ENCODE measurements at places on chromosomes 5 and 9.

DNA sequence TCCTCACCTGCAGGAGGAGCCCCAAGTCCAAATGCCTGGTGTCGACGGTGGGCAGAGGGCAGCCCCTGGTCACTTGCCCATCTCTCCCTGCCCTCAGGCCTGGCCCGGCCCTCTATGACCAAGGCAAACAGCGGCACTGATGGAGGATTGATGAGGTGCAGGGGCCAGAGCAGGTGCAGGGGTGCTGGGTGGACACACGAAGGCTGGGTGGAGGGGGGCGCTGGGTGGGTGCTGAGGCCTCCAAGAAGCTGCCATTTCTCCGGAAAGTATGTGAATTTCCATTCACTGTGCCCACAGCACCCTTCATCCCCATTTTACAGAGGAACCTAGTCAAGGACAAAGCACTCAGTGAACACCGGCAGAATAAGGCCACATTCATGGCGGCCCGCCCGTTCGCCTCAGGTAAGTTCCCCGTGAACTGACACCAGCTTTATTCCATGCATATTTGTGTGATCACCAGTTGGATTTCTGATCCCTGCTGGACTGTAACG lies 143.8 kb upstream of the PPP1R26 start:
- no peak for DNase-seq
- peaks cover 64% of the 10 kb centered on the region for H3K27me3 ChIP-seq
- H3K36me3 ChIP-seq: no peaks in the 10 kb centered on the region
- no peaks in the 10 kb centered on the region for H3K4me1 ChIP-seq
- no peak overlapping the region for H3K4me3 ChIP-seq

DNA sequence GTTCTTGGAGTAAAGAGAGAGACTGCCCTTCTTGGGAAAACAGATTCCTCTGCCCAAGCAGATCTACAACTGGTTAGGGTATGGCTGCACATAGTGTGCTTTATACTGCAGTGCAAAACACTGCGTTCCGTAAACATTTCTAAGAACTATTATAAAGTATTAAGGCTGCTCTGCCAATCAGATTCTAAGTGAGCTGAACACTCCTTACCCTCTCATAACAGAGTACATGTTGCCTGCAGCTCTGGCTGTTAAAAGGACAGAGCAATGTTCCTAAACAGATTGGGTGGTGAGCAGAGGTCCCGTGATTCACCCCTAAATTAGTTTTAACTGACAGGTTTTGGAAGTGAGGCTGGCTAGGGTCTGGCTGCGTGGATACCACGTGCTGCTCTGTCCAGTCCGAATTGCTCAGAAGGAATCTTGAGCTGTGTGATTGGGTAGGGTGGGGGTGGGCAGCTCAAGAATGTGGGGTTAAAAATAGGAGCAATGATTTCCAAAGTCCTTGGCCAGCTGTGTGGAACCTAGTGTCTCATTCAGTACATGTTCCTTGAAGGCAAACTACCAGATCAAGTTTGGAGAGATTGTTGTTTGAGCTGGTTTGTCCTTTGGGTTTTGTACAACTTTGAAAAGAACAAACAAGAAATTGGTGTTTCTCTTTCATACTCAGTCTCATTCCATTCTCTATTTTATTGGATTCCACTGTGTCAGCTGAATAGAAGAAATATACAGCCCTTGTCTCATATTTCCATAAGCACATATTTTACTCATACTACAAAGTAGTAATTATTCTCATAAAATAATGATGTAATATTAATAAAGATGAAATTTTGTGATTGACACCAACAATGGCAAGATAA lies 497.6 kb upstream of the CD180 start:
- DNase-seq: no peak
- no peaks in the 10 kb centered on the region for H3K27me3 ChIP-seq
- no peak overlapping the region for H3K4me3 ChIP-seq
- H3K27ac ChIP-seq: no peak overlapping the region

- no peak for DNase-seq
- H3K27ac ChIP-seq: no peak overlapping the region
- H3K4me3 ChIP-seq: no peak overlapping the region
- H3K36me3 ChIP-seq: no peaks in the 10 kb centered on the region
Observed at GRCh38 chr9:29068461-29068860, 1495.2 kb upstream of the C9orf72 start.

GRCh38 chr5:177294632-177295031 lies 8.9 kb downstream of the RAB24 start:
- H3K4me3 ChIP-seq: no peak overlapping the region
- DNase-seq: no peak
- H3K36me3 ChIP-seq: no peaks in the 10 kb centered on the region
- H3K4me1 ChIP-seq: peaks cover 53% of the 10 kb centered on the region

- no peak overlapping the region for H3K4me3 ChIP-seq
- H3K36me3 ChIP-seq: no peaks in the 10 kb centered on the region
- no peak for DNase-seq
- no peaks in the 10 kb centered on the region for H3K27me3 ChIP-seq
- no peak overlapping the region for H3K27ac ChIP-seq
- H3K4me1 ChIP-seq: peaks cover 22% of the 10 kb centered on the region
Observed at GRCh38 chr5:157915638-157916037, 56.7 kb upstream of the CLINT1 start.

DNA sequence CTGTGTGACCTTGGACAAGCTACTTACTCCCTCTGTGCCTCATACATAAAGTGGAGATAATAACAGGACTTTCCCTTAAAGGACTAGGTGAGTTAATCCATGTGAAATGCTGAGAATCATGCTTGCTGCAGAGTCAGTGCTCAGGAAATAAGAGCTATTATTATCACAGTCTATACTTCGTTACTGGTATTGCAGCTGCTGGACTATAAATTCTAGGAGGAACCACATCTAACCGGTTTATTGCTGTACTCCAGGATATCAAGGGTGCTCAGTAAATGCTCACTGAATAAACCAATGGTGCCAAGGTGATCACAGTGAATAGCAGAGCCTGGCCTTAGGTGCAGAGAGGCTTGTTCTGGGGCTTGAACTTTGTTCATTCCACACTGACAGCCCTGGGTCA lies 69.3 kb downstream of the HSPA4 start:
- no peak for DNase-seq
- no peak overlapping the region for H3K27ac ChIP-seq
- no peaks in the 10 kb centered on the region for H3K36me3 ChIP-seq
- H3K4me3 ChIP-seq: no peak overlapping the region
- no peaks in the 10 kb centered on the region for H3K27me3 ChIP-seq

DNA sequence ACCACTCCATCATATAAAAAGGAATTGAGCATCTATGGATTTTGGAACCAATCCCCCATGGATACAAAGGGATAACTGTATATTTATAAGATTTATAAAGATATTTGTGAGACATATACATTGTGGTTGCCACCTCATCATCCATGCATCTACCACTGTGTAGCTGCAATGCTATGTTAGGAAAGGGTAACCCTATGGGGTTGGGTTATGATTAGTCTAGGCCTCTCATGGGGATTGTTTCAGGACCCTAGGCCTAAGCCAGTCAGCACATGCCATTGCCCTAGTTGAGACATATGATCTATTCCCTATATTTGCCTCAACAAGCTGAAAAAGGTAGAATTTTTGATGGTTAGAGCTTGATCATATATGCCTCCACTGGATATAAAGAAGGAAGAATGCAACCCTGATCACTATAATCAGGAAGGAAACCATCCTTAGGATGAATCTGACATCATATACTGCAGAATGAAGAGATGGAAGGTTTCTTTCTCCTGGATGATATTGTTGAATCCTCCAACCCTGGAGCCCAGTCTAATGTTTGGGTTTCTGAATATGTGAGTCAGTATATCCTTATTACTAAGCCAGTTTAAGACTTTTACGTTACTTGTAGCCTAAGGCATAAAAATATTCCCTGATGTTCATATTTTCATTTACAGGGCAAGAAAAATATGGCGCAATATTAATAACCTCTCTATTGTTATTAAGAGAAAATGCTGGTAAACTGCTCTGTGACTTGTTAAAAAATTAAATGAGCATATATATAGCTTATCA lies 94.2 kb downstream of the ADAMTS19 start:
- no peak overlapping the region for H3K27ac ChIP-seq
- no peak for DNase-seq
- H3K4me1 ChIP-seq: no peaks in the 10 kb centered on the region
- H3K4me3 ChIP-seq: no peak overlapping the region
- no peaks in the 10 kb centered on the region for H3K36me3 ChIP-seq
- H3K27me3 ChIP-seq: no peaks in the 10 kb centered on the region

DNA sequence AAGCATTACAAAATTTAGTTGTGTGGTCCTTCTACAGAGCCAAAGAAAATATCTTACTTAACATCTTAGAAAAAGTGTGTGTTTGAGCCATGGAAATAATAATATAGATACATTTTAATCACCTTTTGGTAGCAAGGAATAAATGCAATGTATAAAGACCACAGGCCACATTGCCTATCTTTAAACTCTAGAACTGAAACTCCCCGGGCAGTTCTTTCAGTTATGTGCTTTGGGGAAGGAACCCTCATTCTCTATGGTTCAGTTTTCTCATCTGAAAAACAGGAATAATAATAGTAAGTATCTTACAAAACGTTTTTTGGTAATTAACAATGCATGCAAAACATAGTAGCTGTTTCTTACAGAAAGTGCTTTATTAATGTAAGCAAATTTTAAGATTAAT lies 67.8 kb upstream of the GABRB2 start:
- no peak overlapping the region for H3K27ac ChIP-seq
- H3K4me1 ChIP-seq: peaks cover 5% of the 10 kb centered on the region
- peak; percentile 21 for DNase-seq
- no peaks in the 10 kb centered on the region for H3K36me3 ChIP-seq
- no peaks in the 10 kb centered on the region for H3K27me3 ChIP-seq

DNA sequence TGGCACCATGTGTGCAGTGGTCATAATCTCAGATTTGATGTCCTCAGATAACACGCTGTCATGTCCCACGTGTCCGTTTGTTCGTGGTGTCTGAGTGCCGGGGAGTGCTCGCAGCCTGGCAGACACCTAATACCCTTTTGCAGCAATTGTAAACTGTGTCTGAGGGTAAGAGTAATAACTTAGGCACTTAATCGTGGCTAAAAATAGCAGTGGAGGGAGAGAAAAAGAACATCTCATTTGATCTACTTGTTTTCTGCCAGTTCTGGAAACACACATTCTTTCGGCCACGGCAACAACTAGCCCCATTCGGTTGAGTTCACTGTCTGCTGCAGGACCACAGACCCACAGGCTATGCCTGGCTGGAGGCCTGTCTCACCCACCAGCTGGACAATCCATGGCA lies 16.5 kb downstream of the ADCY2 start:
- no peak overlapping the region for H3K27ac ChIP-seq
- DNase-seq: no peak
- H3K27me3 ChIP-seq: no peaks in the 10 kb centered on the region
- no peaks in the 10 kb centered on the region for H3K36me3 ChIP-seq
- no peaks in the 10 kb centered on the region for H3K4me1 ChIP-seq

DNA sequence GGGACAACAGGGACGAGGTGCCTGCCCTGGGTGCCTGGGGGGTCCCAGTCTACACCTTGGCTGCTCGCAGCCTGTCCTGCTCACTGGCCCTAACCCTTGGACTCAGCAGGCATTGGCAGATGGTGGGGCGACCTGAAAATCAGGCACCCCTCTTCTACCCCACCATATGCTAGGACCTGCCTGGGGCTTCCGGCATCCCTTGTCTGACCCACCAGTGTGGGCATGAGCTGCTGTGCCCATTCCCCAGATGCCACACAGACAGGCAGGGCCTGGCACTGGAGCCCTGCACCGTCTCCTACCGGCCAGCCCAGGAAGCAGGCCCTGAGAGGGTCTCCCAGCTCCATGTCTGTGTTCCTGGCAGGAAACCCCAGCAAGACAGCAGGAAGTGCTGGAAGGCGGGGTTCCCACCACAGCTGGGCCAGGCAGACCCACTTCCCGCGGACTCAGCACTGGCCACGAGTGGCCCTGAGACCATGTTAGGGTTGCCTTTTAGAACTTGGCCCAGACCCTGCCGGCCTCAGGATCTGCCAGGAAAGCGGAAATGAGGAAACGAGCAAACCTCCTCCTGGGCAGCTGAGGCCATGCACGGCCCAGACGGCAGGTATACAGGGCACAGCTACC lies 3.1 kb downstream of the NINJ1 start:
- H3K27me3 ChIP-seq: no peaks in the 10 kb centered on the region
- peaks cover 4% of the 10 kb centered on the region for H3K4me1 ChIP-seq
- H3K4me3 ChIP-seq: no peak overlapping the region
- H3K36me3 ChIP-seq: no peaks in the 10 kb centered on the region
- no peak for DNase-seq

- peak; percentile 36 for DNase-seq
- H3K27ac ChIP-seq: no peak overlapping the region
- peaks cover 3% of the 10 kb centered on the region for H3K36me3 ChIP-seq
- H3K4me1 ChIP-seq: no peaks in the 10 kb centered on the region
- H3K27me3 ChIP-seq: no peaks in the 10 kb centered on the region
- H3K4me3 ChIP-seq: no peak overlapping the region
Observed at GRCh38 chr5:138503487-138504270, 38.4 kb downstream of the EGR1 start.

DNA sequence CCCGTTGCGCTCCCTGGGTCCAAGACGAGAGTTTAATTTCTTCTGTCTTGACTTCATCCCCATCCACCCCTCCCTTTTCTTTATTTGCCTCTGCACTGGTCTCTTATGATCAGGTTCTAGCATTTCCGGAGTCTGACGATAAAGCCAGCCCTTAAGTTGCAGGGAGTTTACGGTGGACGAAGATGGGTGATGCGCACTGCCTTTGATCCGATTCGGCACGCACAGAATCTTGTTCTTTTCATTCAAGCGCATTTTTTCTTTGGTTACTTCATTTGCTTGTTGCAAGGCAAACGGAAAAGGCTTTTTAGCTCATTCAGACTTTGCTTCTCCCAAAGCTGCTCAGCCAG lies 488 bp upstream of the MCTP1 start:
- no peaks in the 10 kb centered on the region for H3K36me3 ChIP-seq
- peak overlapping the region; percentile 79 for H3K4me3 ChIP-seq
- DNase-seq: no peak
- H3K27me3 ChIP-seq: no peaks in the 10 kb centered on the region
- H3K4me1 ChIP-seq: no peaks in the 10 kb centered on the region

- no peak for DNase-seq
- no peaks in the 10 kb centered on the region for H3K4me1 ChIP-seq
- H3K36me3 ChIP-seq: no peaks in the 10 kb centered on the region
- no peak overlapping the region for H3K27ac ChIP-seq
Observed at GRCh38 chr9:82810915-82811314, 252.0 kb downstream of the RASEF start.

- H3K27ac ChIP-seq: no peak overlapping the region
- no peak overlapping the region for H3K4me3 ChIP-seq
- no peaks in the 10 kb centered on the region for H3K4me1 ChIP-seq
Observed at GRCh38 chr5:62083247-62083646, 222.8 kb upstream of the KIF2A start.

DNA sequence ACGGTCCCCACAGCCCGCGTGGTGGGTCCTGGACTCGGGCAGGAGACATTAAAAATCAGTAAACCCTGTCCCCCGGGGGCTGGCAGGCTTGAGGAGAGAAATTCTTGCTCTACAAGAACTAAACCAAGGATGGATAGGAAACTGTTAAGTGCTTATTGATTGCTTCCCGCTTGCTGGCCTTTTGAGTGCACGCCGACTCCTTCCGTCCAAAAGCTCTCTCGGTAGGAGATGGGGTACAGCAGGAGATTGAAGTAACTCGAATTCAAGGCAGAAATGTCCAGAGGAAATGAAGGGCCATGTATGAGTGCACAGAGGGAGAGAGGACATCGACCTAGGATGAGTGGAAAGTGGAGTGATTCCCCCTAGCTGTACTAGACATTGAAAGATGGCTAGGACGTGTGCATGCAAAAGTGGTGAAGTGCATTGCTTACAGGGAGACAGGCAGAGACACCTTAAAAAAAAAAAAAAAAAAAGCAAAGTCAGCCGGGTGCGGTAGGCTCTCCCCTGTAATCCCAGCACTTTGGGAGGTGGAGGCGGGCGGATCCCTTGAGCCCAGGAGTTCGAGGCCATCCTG lies 923 bp downstream of the RECK start:
- no peak overlapping the region for H3K27ac ChIP-seq
- DNase-seq: peak; percentile 10
- no peaks in the 10 kb centered on the region for H3K36me3 ChIP-seq
- H3K4me3 ChIP-seq: peak overlapping the region; percentile 88
- peaks cover 12% of the 10 kb centered on the region for H3K4me1 ChIP-seq

Measured in MM.1S (cell line).